ENCODE measurements at places on chromosomes 4 and X.

DNA sequence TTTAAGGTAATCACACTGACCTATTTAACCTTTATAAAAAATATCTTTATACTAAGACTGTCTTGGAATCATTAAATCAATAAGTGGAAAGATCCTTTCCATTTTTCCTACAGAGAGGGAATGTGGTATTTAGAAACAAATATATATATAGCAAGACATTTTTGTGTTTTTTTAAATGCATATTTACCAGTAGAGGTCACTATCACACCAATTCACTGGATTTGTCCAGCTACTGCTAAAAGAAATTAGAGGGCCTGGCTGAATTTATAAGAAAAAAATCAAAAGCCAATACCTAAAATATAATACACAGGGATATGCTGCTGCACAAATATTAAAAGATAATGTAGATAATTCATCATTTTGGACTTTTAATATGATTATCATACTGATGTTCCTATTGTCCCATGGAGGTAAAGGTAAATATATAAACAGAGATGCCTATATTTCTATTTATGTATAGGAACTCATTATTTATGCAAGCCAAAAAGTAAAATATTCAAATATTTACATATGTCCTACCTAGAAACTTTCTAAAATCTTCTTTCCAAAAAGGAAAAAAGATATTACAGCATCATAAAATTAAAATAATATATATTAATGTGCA lies 69.5 kb downstream of the PDE5A start:
- peak; percentile 39 for DNase-seq

DNA sequence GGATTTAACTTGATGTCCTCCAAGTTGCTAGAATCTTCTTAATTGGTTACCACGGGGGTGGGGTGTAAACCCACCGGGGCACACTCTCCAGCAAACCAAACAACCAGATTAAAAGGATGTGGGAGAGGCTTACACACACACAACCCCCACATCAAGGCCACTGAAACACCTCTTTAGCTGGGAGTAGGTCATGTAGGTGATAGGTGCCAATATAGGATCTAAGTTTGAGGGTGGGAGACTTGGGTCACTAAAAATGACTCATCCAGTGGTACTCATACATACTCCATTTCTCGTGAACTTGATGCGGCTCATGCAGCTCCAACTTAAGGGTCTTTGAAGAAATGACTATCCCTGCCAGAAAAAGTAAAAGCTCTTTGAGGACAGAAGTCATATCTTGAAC lies 20.5 kb upstream of the CD40LG start:
- no peak for DNase-seq

DNA sequence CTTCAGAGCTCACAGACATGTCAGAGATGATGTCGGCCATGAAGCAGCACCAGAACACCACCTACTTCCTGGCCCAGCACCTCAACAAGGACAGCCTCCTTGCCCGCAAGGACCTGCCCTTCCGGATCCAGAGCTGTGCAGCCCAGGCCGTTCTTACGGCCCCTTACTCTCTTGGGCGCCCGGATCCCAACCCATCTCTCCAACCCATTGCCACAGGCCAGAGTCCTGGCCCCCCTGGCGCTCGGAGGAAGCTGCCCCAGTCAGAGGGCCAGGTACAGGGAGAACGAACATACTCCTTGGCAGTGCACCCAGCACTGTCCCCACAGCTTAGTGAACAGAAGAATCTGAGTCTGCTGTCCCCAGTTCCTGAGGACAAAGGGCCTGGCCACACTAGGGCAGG lies 27.9 kb upstream of the PRPS1 start:
- no peak for DNase-seq

GRCh38 chr4:180652533-180652932 lies 1590.7 kb upstream of the TENM3 start:
- DNase-seq: no peak

GRCh38 chr4:7964890-7965662 lies 25.4 kb upstream of the AFAP1 start:
- DNase-seq: peak; percentile 67

GRCh38 chrX:86066998-86067397 lies 19.6 kb upstream of the CHM start:
- peak; percentile 8 for DNase-seq

DNA sequence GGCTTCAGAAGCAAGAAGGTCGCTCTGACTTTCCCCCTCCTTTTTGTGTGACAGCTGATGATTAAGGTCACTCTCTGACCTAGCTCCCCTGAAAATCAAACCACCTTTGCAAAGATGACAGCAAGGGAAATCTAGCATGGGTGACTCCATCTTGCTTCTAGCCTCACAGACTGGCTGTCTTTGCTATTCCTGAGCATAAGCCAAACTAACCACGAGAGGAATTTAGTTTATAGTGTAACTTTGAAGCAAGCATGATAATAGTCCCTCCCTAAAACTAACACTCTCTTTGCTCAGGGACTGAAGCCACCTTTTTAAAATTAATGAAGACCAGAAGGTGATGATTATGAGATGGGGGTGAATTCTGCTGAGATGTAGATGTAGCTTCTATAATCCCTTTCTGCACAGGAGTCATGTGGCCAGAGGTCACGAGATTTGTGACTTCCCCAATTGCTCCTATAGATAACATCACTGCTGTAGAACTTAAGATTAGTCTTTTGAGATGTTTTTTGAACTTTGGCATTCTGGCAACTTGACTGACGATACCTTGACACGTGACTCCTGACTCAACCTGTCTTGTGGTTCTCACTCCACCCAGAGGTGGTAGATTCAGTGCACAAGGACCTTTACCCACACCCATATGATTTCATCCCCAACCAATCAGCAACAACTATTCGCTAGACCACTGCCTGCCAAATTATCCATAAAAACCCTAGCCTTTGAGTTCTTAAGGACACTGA lies 14.9 kb upstream of the PDE5A start:
- no peak for DNase-seq

GRCh38 chrX:69063486-69063885 lies 101.8 kb downstream of the PJA1 start:
- DNase-seq: no peak

GRCh38 chrX:97609938-97610337 lies 726.2 kb downstream of the RPA4 start:
- no peak for DNase-seq

DNA sequence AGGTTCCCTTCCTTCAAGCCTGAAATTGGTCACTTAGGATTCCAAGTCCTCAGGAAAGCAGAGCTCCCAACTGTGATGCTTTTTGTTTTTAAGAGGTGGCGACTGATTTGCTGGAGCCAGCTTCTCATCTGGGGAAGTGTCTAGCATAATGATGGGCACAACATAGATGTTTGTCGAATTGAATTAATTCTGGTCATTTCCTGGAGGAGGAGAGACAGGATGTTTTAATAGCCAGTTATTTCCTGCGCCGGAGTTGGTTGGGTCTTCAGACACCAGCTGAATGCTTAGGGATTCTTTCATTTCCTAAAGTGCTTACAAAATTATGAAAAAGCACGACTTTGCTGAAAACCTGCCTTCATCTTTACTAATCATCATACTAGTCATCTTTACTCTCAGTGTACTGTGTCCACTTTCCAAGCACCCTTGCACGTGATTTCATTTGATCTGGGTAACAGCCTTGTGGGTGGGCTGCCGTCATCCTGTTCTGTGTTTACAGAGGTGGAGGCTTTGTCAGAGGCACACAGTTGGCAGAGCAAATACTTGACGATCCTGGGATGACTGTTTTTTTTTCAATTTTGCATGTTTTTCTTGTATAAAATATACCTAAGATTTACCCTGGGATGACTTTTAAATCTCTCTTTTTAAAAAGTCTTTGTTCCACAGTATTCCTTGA lies 49.5 kb downstream of the RGS12 start:
- DNase-seq: peak; percentile 40

DNA sequence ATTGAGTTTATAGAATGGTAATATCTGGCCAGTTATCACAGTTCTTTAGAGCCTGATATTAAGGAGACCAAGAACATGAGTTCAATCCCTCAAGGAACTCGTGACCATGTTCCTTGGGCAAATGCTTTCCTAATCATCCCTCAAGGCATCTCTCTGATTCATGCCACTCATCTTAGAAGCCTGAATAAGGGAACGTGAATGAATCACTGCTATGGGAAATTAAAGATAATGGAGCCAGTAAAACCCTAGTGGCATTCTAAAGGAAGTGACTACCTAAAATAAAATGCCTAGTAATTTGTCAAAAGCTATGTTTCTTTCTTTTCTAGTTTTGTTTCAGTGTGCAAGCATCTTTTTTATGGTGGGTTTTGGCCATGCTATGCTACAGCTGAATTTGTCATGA lies 1161.3 kb downstream of the C4orf33 start:
- no peak for DNase-seq

DNA sequence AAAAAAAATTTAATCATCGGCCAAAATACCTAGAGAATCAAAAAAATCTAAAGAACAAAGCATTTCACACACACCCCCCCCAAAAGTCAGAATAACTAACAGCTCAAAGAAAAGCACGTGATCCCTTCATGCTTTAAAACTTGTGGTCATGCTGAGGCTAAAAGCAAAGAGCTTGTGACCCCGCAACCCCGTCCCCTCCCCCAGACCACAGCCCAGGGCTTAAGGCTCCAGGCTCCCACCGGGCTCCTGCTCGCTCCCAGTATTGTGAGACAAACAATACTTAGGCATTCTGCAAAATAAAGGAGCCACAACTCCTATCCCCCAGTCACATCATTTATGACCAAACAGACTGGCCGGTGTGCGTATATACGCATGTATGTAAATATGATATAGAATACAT lies 62.1 kb upstream of the CCDC160 start:
- no peak for DNase-seq

GRCh38 chrX:140440876-140441275 lies 64.0 kb downstream of the SOX3 start:
- no peak for DNase-seq

GRCh38 chr4:138815811-138816210 lies 199.8 kb upstream of the NOCT start:
- no peak for DNase-seq

DNA sequence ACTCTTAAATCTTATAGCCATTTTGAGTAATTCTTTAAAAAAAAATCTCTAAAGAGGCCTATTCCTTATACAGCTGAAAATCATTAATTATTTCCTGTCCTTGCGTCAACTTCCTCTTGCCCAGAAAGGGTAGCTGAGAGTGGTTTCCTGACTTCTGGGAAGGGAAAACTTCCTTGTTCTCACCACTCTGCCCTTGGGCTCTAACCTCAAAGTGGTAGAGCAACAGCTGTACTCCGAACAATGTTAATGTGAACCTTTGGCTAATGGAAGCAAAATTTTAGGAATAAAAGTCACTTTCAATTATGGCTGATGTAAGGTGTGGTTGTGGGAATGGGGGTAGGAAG lies 15.3 kb downstream of the KLHL2 start:
- peak; percentile 63 for DNase-seq

GRCh38 chr4:75727073-75727472 lies 2.7 kb downstream of the USO1 start:
- peak; percentile 32 for DNase-seq

Measured in dermis microvascular lymphatic vessel endothelial cell (primary cell).